ENCODE measurements at places on chromosomes 7 and 10.

- no peak for DNase-seq
These were observed 375.1 kb downstream of the PHTF2 start for GRCh38 chr7:78173666-78174065.

GRCh38 chr10:108684431-108684830 lies 1238.9 kb downstream of the XPNPEP1 start:
- no peak for DNase-seq

- no peak for DNase-seq
These were observed 259.6 kb upstream of the SEMA3E start for GRCh38 chr7:83908526-83908925.

- no peak for DNase-seq
These were observed 114.6 kb downstream of the LRMDA start for GRCh38 chr10:75546004-75546403.

DNA sequence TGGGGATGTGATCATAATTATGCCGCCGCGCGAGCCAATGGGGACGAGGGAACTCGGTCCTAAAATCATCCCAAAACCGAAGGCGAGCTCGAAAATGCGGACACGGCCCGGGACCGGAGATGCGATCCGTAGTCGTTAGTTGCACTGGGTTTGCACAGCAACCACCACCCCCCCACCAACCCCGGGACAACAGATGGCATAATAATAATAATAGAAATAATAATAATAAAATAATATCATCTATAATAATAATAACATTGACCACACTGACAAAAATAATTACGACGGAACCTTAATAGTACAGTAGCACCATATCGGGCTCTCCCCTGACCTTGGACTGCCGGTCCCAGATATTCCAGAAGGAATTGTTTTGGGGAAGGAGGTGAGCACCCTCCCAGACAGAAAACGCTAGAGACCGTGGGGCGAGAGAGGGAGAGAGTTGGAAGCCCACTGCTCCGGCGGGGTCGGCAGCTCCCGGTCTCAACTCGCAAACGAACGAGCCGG lies 1.1 kb upstream of the EMX2 start:
- no peak for DNase-seq

DNA sequence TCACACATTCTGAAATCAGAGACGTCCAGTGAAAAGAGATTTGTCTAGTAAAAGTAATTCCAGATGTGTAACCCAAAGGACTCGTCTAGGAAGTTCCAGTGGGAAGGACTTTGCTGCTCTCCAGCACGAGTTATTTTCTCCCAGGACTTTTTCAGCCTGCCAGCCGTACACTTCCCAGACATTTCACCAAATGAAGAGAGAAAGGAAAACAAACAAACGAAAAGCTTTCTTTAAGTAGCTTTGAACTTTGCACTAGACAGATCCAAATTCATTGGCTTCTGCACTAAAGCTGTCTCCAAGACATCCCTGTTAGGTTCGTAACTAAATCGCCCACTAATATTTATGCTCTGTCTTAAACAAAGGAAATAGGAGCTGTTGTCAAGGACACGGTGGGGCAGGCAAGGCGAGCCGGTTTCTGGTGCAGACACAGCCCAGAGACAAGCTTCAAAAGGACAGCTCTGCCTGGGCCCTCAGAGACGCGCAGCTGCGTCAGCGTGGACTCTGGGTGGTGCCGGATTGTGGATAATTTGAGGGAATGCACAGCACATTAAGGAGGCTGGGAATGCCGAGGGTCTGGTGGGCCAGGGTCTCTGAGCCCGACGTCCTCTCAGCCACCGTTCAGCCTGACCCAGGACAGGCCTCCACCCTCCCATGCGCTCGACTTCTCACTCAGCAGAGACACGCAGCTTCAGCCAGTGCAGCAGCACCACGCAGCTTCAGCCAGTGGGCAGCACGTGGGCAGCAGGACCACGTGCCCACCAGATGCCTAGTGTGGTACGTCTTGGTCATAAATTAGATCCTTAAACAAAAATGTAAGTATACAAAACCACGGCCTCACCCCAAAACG lies 64.1 kb upstream of the INSIG1 start:
- no peak for DNase-seq

GRCh38 chr7:141452911-141453310 lies 98.3 kb upstream of the AGK start:
- DNase-seq, result no peak

All from activated CD8-positive, alpha-beta T cell treated with anti-CD3 and anti-CD28 coated beads, Interleukin-2, amount 10 ng/mL, durations not matched to agents 7 days and 5 days (primary cell).